ENCODE measurements at places on chromosomes 3 and 15.

- no peak for DNase-seq
Measured at GRCh38 chr15:79030470-79030869, 60.1 kb downstream of the RASGRF1 start.

GRCh38 chr3:188003188-188004171, 150.5 kb upstream of the LPP start:
- no peak for DNase-seq

DNA sequence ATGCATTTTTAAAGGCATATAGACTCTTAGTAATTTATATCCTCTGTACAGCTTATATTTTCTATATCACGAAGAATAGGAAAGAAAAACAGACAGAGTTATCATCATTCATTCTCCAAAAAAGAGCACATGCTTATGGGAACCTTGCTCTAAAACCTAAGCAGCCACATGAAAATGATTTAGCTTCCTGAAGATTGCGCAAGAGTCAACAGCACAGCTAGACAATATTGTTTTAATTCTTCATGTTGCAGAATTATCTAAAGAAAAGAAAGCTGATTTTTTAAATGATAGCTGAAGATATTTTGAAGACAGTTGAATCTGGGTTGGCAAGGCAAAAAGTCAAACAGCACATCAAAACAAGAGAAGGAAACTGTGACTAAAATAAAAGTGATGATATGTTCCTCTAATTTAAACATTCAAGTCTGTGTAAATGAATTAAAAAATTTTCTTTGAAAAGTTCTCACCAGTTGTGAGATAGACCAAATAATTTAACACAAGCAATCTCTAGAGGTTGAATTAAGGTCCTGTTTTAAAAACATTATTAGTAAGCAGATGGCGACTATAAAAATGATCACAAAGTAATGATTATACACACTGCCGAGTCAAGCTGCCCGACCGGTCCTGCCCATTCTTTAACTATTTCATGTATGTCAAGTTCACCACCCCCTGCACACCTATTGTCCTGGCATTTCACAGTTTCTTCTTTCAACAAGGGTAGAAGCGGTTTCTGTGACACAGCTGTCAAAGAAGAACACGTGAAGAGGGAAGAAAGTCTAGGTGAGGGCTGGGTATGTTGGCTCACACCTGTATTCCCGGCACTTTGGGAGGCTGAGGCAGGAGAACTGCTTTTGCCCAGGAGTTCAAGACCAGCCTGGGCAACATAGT, 74.2 kb upstream of the BHLHE40 start:
- no peak for DNase-seq

- no peak for DNase-seq
Measured at GRCh38 chr15:31255732-31256377, 70.8 kb upstream of the KLF13 start.

DNA sequence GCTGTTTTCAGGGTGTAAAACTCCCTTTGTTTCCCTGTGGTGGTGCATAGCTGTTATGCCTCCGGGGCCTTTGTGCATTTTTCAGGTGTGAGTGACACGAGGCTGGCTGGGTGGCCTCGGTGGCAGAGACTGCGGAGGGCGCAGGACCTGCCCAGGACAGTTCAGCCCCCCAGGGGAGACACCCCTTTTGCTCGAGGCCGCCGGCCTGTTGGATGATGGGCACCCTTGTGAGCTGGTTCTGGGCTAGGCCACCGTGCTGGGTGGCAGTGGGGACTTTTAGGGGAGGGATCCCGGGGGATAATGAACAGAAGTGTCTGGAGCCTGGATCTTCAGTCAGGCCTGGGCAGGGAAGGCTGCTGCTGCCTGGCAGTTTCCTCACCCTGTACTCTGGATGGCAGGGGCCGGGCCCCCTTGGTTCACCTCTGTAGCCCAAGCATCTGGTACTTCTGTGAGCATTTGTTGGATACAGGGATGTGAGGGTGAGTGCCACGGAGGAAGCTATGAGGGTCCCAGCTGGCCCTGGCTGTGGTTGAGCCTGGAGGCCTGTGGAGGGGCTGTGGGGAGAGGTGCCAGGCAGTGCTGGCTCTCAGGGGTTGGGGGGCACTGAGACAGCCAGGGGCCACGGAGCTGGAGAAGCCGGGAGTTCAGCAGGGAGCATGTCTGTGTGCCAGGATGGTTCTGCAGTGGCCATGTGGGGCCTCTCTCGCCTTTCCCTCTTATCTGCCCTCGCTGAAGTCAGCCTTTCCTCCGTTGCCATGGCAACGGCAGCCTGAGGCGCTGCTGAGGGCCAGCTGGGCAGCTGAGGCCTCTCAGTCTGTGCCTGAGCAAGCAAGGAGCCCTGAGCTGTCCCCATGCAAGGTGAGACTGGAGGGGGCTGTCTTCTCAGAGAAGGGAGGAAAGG, 49.0 kb downstream of the KY start:
- no peak for DNase-seq

DNA sequence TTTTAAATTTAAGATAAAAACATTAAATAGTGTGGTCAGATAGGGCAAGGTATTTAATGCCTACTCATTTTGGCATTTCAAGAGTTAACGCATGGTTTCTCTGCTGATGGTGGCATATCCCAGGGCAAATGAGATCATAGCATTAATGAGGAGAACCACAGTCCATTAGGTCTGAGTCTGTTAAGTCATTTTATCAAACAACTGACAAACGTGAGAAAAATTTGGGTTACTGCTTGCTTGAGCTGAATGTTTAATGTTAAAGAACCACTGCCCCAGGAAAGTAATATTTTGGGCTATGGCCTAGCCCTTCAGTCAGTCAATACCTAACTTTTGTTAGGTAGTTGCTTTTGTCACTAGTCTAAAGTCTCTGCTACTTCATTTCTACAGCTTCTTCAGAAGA, 37.9 kb upstream of the SLC2A2 start:
- DNase-seq, result no peak

- no peak for DNase-seq
Measured at GRCh38 chr3:190543671-190544070, 29.8 kb downstream of the IL1RAP start.

- DNase-seq, result no peak
Measured at GRCh38 chr3:124923833-124924232, 10.7 kb downstream of the MUC13 start.

DNA sequence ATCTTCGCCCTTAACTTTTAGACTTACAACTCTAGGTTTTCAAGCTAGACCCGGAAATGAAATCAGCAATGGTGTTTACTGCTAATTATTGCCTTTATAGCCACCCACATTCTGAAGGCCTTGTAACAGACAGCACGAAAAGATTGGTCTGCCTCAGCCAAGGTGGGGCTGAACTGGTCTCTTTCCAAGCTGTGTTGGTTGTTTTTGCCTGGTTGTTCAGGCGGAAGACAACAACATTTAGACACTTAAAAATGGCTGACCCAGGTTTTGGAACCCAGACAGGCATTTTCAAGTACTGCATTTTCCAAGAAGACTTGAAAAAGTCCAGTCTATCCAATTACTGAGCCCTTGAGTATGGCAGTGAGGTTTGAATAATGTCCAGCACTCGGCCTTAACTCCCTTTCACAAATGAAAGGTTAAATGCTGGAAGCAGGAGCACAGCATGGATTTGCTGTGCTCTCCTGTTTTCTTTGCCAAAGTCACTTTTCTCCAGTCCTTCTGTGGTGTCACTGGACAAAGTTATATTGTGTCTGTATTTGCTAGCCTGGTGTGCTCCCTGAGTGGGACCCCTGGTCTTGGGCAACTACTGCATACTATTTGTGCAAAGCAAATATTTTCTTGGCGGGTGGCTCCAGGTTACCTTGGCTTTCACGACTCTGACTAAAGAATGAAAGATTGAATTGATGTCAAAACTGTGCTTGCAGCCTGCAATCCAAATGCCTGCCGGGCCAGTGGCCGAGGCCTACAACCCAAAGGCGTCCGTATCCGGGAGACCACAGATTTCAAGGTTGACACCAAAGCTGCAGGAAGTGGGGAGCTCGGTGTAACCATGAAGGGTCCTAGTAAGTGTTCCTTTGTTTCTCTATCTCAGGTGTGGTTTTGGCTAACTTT, 93.5 kb downstream of the FLNB start:
- no peak for DNase-seq

- no peak for DNase-seq
Measured at GRCh38 chr3:54844211-54844610, 83.6 kb downstream of the LRTM1 start.

- no peak for DNase-seq
Measured at GRCh38 chr3:47612879-47613278, 34.2 kb upstream of the CSPG5 start.

DNA sequence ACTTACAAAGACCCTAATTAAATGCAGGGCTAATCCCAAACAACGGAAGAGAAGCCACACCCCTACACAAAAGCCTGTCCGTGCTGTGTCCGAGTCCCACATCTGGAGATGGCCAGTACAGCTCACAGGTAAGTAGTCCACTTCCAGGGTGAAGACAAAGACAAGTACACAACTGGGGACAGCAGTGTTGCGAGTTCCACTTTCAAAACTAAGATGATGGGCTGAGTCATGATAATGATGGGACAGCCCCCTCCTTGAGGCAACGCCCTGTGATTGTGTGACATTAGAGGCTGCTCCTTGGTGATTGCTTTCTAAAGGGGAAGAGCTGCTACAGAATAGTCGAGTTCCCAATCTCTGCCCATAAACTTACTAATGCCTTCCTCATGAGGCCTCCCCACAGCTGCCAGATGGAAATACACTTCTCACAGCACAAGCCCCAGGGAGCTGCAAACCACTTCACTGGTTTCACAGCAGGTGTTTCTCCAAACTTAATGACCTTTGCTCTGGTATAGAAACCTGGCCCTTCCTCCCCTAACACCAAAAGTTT, 27.6 kb downstream of the RFT1 start:
- no peak for DNase-seq
